Spinal cord (tissue), 10 donors: ENCODE measurements at places on chromosomes 7 and 10. TPM values are rescaled to one million over a fixed set of nuclear protein-coding genes. Genes with fewer than 3 reads are reported as not detected.

DNA sequence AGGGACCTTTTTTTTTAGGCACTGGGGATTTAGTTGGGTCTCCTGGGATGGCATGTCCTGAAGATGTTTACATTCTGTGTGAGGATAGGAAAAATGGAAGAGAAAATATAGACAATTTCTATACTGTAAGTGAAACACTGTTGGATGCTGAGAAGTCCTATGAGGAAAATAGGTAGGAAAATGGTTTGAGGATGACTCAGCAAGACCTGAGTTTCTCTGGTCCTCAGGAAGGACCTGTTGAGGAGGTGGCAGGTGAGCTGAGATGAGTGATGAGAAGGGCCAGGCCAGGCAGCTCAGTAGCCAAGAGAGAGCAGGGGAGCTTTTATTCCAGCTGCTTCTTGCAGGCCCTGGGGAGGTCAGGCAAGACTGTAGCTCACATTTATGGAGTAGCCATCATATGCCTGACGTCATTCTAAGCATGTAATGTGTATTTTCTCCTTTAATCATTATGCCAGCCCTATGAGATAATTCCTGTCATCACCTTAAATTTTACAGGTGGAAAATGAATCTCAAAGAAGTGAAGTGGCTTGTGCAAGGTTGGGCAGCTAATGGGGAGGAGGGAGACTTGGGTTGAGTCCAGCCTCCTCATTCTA is 19.1 kb upstream of the LRRC18 start:
- DNase-seq = peak; percentile 15

GRCh38 chr7:70210200-70210935 is 612.1 kb downstream of the AUTS2 start:
- DNase-seq = no peak

GRCh38 chr10:86671985-86672710 is 3.8 kb downstream of the LDB3 start:
- peak; percentile 30 for DNase-seq

The LAMB1 gene
- 158 TPM for total RNA-seq

The DUS4L gene
- 11.1 TPM for total RNA-seq
